Head of caudate nucleus (tissue), 42 donors: ENCODE measurements at places on chromosomes 5 and 9.

GRCh38 chr9:134287591-134288491 is 38.4 kb upstream of the RXRA start:
- DNase-seq: no peak

DNA sequence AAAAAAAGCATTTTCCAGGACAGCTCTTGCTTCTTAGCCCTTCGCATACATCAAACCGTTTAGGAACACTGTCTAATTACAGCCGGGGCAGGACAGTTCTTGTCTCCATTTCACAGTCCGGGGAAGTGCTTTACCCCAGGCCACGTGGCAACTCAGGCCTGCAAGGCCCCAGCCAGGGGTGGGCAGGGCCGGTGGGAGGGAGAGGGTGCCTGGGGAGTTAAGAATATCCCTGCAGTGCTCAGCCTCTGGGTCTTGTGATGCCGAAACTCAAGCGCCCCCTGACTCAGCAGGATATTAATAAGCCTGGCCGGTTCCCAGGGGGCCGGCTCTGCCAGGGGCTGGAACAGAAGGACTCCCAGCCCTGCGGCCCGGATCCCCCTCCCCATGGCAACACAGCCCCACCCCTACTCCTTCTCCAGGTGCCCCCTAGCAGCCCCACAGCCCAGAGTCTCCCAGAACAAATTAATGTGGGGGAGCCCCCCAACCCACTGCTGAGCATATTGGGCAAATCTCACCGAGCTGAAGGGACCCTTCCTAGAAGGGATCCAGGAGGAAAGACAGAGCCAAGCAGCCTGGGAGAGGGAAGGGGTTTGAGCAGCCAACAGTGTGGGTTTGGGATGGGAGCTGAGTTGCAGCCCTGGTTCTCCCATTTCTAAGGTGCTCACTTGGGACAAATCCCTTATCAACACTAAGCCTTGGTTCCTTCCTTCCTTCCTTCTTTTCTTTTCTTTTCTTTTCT is 45.3 kb downstream of the PLPP7 start:
- no peak for DNase-seq

DNA sequence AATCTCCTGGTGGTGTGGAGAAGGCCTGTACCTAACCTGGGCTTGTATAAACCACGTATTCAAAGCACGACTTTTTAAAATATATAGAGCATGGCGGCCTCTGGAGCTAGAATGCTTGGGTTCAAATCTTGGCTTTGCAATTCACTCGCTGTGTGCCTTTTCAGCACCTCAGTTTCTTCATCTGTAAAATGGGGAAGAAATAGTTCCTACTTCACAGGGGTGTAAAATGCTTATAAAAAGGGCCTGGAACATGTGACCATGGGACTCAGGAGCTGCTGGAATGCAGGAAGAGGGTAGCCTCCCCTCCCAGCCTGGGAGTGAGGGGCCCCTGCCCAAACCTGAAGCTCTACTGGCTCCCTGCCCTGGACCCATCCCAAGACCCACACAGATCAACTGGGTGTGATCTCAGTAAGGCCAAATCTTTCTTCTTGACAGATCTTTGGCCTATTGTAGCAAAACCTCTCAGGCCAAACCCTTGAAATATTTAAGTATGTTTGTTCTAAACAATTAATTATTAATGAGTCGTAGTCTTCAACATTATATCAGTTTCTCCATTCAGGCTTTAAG is 269.0 kb downstream of the ZSWIM6 start:
- DNase-seq: no peak

- no peak for DNase-seq
Observed at GRCh38 chr5:142506756-142507155, 179.1 kb downstream of the FGF1 start.

- DNase-seq: no peak
Observed at GRCh38 chr5:145062280-145063062, 772.7 kb downstream of the PRELID2 start.

- no peak for DNase-seq
Observed at GRCh38 chr5:128384068-128384467, 154.0 kb downstream of the FBN2 start.

GRCh38 chr9:77498891-77499290 is 149.2 kb downstream of the GNA14 start:
- DNase-seq: no peak

DNA sequence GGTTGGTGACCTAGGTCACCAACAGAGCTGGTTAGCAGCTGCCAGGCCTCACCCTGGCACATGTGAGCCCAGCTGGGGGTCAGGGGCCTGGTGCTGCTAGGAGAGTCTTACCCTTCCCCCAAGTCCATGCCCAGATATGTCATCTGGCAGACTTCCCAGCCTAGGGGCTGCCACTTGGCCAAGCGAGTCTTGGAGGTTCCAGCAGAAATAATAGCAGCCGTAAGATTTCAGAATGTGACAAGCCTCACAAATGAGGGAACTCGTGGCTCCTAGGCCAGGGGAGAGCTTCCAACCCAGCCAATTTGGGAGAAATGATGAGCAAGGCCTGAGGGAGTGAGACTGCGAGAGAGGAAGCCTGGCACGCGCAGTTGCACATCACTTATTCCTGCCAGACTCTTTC is 11.1 kb downstream of the URM1 start:
- DNase-seq: no peak

DNA sequence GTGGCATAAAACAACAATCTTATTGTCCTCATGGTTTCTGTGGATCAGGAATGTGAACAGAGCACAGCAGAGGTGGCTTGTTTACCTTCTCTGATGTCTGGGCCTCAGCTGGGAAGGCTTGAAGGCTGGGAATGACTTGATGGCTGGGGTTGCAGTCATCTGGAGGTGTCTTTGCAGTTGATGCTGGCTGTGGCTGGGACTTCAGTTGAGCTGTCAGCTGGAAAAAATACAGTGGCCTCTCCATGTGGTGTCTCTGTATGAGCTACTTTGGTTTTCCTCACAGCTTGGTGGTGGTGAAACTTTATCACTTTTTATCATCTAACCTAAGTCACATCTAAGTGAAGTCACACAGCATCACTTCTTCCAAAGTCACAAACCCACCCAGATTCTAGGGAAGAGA is 24.7 kb upstream of the STX17 start:
- DNase-seq: no peak

- DNase-seq: no peak
Observed at GRCh38 chr5:59051951-59052350, 469.1 kb downstream of the RAB3C start.

DNA sequence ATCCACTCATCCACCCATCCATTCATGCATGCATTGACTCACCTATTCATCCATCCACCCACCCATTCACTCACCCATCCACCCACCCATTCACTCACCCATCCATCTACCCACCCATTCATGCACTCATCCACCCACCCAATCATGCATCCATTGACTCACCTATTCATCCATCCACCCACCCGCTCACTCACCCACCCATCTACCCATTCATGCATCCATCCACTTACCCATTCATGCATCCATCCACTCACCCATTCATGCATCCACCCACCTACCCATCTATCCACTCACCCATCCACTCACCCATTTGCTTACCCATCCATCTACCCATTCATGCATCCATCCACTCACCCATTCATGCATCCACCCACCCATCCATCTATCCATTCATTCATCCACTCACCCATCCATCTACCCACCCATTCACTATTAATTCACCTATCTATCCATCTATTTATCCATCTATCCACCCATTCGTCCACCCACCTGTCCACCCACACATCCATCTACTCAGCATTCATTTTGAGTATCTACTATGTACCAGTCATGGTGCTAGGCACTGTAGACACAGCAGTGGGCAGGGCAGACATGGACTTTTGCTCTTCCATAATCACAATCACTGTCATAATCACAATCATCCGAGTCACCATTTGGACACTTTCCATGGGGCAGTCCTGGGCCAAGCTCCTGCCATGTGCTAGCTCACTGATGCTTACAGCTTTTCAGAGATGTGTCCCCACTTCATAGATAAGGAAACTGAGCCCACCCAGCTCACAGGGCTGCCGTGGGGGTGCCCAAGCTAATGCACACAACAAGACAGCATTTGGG is 34.4 kb downstream of the HMCN2 start:
- DNase-seq: no peak

GRCh38 chr5:113682497-113683136 is 169.1 kb downstream of the YTHDC2 start:
- DNase-seq: no peak

DNA sequence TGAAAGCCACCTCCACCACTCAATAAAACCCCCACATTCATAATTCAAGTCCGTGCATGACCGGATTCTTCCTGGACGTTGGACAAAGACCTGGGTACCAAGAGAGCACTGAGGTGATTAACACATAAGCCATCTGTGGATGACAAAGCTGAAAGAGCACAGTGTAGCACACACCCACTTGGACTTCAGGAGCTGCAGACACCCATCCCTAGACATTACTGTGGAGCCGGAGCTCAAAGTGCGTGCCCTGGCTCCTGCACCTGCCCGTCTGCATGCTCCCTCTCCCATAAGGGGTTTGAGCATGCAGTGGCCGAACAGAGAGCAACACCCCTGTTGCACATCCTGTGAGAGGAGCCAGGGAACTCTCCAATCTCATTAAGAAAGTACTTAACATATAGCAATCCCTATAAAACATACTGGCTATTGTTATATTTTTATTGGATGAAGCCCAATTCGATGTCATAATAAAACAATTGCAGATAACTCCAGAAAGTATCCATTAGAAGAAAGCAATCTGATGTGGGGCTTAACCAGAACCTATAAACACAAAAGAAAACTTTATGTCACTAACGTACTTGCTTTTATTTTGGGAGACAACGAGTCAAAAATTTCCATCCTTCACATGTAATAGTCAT is 1174.2 kb upstream of the C9orf72 start:
- no peak for DNase-seq

DNA sequence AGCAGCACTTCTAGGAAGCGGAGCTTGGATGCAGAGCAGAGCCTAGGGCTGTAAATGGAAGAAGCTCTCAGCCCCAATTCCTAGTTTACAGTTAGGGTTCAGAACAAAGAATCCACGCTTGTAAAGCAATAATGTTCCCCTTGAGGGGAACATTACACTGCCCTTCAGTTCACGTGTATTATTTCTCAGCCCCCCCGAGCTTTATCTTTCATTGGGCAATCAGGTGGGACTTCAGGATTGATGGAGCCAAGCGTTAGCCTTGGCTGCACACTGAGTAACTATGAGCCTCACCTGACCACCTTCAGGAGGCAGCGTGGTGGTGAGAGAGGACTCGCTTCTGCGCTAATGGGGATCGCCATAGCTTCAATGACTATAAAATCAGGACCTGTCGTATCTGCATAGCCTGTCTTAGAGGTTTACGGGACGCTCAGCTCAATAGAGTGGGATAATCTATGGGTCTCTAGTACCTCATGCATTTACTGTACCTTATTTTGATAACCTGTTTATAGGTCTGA is 157.0 kb upstream of the RASEF start:
- DNase-seq: no peak

GRCh38 chr9:127362829-127363228 is 34.1 kb upstream of the SLC2A8 start:
- DNase-seq: no peak
